Breast epithelium (tissue), 4 donors: ENCODE measurements at places on chromosomes 3 and 15. TPM values are rescaled to one million over a fixed set of nuclear protein-coding genes. Genes with fewer than 3 reads are reported as not detected.

- no peaks in the 10 kb centered on the region for H3K36me3 ChIP-seq
- H3K4me1 ChIP-seq: peaks cover 4% of the 10 kb centered on the region
These were observed 184.6 kb downstream of the XXYLT1 start for GRCh38 chr3:195086341-195086740.

DNA sequence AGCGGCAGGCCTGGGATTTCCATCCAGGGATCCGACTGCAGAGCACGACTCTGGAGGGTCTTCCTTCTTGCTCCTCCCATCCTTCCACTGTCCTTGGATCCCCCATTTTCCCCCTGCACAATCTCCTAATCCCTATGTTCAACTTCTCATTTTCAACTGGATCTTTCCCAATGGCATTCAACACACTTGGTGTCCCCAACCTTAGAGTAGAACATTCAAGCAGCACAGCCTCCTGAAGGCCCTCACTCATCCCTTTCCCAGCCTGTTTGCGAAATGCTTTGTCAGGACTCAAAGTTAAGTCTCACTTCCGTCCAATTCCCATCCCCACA lies 32.3 kb downstream of the RPN1 start:
- peak overlapping the region; percentile 90 for H3K4me3 ChIP-seq
- peaks cover 4% of the 10 kb centered on the region for H3K36me3 ChIP-seq
- peak overlapping the region; percentile 89 for H3K27ac ChIP-seq
- DNase-seq: no peak

DNA sequence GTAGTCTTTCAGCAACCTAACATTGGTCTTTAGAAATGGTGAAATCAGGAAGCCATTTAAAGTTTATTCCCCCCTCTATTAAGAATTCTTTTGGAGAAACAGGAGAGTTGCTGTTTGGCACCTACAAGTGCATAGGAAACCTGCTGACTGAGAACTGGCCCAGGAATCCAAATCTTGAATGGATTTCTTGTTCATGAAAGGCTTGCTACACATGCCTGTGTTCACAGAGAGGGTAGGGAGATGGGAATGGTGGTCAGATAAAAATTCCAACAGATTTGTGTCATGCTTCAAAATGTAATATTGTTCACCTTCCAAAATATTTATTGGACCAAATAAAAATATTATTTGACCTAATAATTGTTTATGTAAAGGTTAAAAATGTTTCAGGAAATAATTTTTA lies 24.2 kb upstream of the ZPLD1 start:
- no peaks in the 10 kb centered on the region for H3K27me3 ChIP-seq
- H3K36me3 ChIP-seq: no peaks in the 10 kb centered on the region
- no peak for DNase-seq
- no peak overlapping the region for H3K27ac ChIP-seq
- H3K4me1 ChIP-seq: no peaks in the 10 kb centered on the region
- H3K4me3 ChIP-seq: no peak overlapping the region

DNA sequence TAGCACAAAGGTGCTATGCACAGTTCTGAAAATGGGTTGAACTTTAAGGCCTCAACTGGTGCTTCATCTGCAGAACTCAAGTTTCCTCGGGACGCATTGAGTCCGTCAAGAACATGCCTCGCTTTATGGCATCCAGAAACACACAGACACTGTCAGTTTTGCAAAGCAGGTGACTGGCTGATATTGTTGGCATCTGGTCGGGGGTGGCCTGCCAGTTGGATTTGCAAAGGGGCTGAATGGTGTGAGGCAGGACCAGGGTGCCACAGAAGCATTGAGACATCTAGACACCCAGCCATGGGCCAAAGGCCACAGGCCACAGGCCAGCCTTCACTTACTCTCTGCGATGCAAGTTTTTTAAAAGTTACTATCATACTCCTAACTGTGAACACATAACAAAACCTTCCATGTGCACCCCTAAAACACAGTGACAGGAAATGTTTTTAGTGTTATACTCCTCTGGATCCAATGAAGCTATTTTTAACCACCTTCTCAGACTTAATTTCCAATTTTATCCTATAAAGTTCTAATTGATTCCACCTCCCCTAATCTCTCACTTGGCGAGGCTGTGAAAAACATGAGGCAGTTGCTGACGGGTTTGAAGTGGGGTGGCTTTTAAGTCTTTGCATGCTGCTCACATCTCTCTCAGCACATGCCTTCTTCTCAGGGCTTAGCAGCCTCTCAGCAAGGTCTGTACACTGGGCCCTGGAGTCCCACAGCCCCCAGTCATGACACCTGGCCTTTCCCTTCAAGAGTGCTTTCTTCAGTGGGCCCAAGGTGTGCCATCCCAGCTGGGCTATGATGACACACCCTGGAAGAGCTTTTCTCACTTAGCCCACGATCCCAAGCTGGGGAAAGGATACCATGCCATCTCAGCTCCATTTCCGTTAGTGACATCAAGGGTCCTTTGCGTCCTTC lies 38.5 kb upstream of the DUSP7 start:
- no peak for DNase-seq
- H3K27me3 ChIP-seq: no peaks in the 10 kb centered on the region
- no peak overlapping the region for H3K4me3 ChIP-seq
- no peaks in the 10 kb centered on the region for H3K36me3 ChIP-seq

Gene GCNT3
- total RNA-seq: not detected

Gene GCSAM
- 0.66 TPM for total RNA-seq

Gene SLC6A20
- total RNA-seq: 0.33 TPM
